ENCODE measurements at places on chromosomes 3 and 15.

DNA sequence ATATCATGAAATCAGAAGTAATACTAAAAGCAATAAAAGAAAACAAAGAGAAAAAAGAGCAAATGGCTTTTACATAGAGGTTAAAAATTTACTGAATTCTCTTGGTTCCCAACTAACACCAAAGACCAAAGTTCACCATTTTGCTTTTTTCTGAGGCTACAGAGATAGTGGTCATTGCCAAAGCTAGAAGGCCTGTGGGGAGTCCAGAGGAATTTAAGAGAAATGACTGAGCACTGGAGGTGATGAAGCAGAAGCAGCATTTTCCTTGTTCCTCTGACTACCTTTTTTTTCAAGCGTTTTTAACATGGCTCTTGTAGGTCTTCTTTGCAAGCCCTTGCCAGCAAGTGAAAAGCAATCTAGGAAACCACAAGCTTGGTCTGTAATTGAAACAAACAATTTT, 58.2 kb downstream of the THBS1 start:
- no peak for DNase-seq

GRCh38 chr3:3160826-3161225, 18.7 kb downstream of the CRBN start:
- no peak for DNase-seq

- peak; percentile 80 for DNase-seq
Observed at GRCh38 chr3:120424506-120424905, 26.3 kb downstream of the FSTL1 start.

GRCh38 chr3:30655187-30655812, 48.9 kb downstream of the TGFBR2 start:
- peak; percentile 17 for DNase-seq

- no peak for DNase-seq
Observed at GRCh38 chr3:183984127-183984740, 33.5 kb downstream of the ABCC5 start.

- DNase-seq, result no peak
Observed at GRCh38 chr3:38268522-38268921, 2.9 kb downstream of the SLC22A13 start.
